ENCODE measurements at places on chromosomes 5 and 9. TPM values are rescaled to one million over a fixed set of nuclear protein-coding genes. Genes with fewer than 3 reads are reported as not detected.

DNA sequence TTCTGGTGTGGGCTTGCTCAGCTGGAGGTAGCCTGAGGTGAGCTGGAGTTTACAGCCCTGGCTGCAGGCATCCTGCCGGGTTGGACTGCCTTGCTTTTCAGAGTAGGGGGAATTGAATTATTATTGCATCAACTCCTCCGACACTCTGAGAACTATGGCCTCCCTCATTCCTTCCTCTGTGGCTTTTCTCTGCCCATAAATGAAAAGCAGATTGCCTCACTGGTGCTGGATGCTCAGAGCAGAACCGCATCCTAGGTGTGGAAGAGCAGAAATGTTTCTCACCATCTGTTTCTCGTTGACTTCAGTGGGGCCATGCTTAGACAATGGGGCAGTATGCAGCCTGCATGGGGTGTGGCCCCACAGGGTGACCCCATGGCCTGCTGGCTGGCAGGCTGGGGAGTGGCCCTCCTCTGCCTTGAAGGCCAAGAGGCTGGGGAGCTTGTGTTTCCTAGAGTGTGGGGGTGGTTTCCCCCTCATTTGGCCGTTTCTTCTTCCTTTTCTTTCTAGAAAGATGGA, 27.3 kb upstream of the TGFBI start:
- DNase-seq, result no peak

GRCh38 chr5:57320582-57320981, 146.7 kb downstream of the GPBP1 start:
- no peak for DNase-seq

The PSMB7 gene
- total RNA-seq, result 222 TPM

The HMCN2 gene
- 0.22 TPM for total RNA-seq

The DDX4 gene
- not detected for total RNA-seq
